Dorsolateral prefrontal cortex (tissue), 122 donors: ENCODE measurements at places on chromosomes 1 and 21. TPM values are rescaled to one million over a fixed set of nuclear protein-coding genes. Genes with fewer than 3 reads are reported as not detected.
A peak's percentile ranks its signal among the peaks of the same experiment; 100 is the strongest.

GRCh38 chr1:238499021-238499420, 608.3 kb upstream of the ZP4 start:
- DNase-seq = no peak

DNA sequence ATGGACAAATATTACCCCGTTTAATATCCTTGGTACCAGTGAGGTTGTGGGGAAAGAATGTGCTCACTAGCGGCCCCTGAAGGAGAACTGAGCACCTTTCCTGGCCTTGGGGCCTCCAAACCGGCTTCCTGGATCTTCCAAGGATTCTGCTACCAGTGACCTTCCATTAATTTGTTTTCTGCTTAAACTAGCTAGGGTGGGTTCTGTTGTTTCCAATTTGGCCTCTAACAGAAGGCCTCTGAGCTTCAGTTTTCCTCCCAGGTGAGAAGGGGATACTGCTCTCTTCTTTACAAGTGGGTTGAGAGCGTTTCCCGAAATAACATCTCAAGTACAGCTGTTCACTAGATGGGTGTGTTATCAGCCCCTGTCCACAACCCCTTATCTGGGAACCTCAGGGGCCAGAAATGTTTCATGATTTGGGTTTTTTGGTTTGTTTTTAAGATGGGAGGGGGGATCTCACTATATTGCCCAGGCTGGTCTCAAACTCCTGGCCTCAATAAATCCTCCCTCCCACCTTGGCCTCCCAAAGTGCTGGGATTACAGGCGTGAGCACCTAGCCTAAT, 16.9 kb upstream of the IFNGR2 start:
- no peak for DNase-seq

DNA sequence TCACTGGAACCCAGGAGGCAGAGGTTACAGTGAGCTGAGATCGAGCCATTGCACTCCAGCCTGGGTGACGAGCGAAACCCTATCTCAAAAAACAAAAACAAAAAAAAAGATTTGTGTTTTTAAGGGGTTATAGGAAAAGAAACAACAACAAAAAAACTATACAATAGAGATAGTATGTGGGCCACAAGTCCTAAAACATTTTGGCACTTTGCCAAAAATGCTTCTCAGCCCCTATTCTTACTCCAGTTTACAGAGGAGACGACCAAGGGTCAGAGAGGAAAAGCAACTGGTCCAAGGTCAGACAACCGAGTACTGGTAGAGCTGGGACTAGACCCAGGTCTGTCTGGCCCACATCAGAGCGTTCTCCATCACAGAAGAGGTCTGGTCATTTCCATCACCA, 3.0 kb downstream of the FBXO44 start:
- DNase-seq = no peak

DNA sequence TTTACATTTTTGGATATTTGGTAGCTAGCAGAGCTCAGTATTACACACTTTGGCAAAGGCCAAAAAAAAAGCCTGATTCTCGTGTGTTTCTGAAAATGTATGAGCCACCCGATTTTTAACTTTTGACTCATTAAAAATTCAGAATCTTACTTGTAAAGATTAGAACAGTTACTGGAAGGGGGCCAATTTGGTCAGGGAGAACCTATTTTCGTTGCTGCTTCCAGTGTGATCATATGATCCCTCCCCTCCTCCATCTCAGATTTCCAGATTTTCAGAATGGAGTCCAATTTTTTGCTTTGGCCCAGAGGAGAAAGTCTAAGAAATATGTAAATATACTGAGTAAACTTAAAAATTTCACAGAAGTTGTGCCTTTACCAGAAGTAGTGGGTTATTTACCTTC, 3.2 kb upstream of the OR2AK2 start:
- DNase-seq = no peak

DNA sequence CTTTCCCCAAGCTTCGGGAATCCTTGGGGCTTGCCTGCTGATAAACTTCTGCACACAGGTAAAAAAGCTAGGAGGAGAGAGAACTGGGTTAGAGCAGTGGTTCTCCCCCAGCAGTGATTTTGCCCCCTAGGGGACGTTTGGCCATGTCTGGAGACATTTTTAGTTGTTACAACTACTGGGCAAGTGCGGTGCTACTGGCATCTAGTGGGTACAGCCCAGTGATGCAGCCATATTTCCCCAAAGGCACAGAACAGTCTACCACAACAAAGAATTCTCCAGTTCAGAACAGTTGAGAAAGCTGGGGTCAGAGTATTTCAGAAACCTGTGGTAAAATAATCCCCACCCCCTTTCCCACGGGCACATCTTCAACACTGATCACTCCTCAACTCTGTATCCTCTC, 41.3 kb downstream of the LRRC71 start:
- no peak for DNase-seq

DNA sequence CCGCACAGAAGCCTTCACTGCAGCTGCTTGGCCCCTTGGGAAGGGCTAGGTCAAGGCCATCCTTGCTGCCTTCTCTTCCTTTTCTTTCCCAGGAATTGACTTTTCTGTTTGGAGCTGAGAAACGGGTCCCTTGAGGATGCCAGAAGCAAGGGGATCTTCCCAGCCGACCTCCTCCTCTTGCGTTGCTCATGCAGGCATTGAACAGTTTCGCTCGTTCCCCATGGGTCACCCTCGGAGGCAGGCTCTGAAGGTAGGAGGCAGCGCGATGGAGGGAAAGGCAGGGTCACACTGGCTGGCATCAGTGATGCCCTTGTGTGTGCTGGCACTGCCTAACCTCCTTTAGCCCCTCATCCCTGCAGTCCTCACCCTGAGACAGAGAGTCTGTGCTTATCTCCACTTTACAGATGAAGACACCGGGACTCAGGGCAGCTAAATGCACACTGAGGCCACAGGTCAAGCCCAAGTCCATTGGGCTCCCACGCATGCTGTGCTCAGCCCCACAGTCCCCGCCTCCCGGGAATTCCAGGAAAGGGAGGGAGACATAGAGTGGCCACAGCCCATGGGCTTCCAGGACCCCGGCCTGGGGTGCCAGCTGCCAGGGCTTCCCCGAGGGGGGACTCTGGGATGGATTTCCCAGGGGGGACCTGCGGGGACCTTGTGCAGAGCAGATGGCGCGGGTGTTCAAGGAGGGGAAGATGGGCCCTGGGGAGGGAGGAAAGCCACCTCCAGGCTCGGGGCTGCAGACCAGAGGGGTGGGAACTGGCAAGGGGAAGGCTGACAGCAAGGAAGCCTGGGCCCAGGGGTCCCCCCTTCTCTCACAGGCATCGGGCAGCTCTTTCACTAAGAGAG, 90.2 kb downstream of the SPSB1 start:
- DNase-seq = no peak

- no peak for DNase-seq
These were observed 443.6 kb downstream of the PLPP3 start for GRCh38 chr1:56135864-56136147.

- no peak for DNase-seq
These were observed 3.1 kb upstream of the HUNK start for GRCh38 chr21:31869750-31870149.

GRCh38 chr1:5611431-5611830, 380.8 kb downstream of the NPHP4 start:
- DNase-seq = no peak

DNA sequence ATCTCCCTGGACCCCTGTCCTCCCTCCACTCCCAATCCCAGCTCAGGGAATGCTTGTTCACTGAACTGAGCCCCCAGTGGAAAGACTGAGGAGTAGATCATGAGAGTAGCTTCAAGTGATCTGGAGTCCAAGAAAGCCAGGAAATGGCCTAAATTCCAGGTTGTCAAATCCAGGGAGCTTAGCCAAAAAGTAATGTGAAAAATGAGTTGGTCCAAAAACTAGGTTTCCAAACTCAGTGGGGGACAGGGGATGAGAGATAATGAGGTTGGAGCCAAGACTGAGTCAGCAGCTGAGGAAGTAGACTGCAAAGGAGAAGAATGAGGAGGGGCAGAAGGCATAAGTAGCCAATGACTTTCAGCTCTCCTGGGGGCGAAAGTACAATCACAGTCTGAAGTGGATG, 284.1 kb upstream of the BEND5 start:
- DNase-seq = no peak

DNA sequence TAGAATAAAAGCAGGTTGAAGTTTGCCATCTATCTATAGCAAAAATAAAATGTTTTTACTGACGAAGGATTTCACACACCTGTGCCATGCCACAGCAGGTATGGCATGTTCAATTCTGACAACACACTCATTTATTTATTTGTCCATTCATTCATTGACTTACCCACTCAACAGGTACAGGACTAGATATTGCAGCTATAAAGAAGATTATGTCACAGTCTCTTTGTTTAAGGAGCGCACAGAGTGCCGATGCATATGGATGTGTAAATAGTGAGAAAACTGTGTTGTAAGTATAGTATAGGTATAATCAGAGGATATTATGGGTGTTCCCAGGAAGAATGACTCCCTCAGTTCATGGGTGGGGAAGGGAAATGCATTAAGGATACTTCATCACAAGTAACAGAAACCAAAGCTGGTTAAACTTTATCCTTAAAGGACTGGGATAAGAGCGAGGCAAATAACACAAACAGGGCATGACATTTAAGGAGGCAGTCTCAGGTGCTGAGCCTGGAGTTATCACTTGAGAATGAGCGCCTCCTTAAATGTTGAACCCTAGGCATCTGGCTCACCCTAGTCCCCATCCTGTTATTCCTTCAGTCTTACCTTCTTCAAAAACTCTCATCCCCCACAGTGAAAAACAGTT, 7.9 kb upstream of the ZRANB2 start:
- DNase-seq = no peak

DNA sequence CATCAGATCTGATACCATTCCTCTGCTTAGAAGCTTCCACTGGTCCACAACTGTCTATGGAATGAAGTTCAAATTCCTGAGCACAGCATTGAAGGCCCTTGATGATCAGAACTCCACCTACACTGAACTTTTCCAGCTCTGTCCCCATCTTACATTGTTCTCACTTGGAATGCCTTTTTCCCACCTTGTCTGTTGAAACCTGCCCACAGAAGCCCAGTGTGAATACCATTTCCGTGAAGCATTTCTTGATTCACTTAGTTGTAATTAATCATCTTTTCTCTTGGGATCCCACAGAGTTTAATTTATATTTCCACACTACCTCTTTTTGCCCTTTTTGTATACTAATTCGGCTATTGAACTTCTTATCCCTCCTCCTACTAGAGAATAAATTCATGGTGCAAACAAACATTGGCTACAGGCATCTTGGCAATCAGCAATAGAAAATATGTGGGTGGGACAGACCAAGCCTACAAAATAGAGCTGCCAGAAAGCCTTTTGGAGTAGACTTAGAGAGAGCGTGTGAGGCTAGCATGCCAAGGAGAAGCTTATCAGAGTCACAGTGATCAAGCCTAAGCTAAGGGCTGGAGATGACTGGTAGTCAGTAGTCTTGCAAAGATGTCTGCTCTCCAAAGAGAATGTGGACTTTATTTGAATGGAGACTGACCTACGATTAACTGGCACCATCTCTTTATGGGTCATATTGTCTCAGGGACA, 26.1 kb downstream of the NHLH2 start:
- DNase-seq = no peak

GRCh38 chr1:3013371-3014049, 7.8 kb upstream of the ACTRT2 start:
- DNase-seq = peak; percentile 40

- no peak for DNase-seq
These were observed 394.8 kb downstream of the MATN1 start for GRCh38 chr1:30328401-30329262.

DNA sequence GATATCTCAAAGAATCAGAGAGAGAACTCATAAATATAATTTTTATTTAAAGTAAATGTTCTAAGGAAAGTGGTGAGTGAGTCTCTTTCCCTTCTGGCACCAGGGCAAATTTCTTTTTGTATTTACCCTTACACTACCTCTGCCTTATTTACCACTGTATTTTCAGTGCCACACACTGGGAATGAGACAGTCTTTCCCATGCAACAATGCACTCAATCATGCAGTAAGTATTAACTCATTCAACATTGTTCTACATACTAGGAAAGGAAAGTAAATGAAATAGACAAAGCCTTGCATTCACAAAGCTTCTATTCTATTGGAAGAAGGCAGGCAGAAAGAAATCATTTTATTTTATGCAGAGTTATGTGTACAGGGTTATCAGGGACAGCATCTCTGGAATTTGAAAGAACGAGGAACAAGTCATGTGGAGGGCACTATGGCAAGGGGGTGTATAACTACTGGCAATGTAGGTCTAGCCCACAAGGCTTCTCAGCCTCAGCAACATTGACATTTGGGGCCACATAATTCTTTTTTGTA, 129.8 kb upstream of the PRDX6 start:
- no peak for DNase-seq

GRCh38 chr1:182602935-182603645, 1.1 kb downstream of the RGS16 start:
- no peak for DNase-seq

- DNase-seq = no peak
These were observed 9.7 kb downstream of the SMYD3 start for GRCh38 chr1:246497331-246497915.

GRCh38 chr1:236107121-236107907, 35.0 kb upstream of the GPR137B start:
- no peak for DNase-seq

GRCh38 chr1:223035724-223036478, 107.1 kb downstream of the TLR5 start:
- DNase-seq = no peak

DNA sequence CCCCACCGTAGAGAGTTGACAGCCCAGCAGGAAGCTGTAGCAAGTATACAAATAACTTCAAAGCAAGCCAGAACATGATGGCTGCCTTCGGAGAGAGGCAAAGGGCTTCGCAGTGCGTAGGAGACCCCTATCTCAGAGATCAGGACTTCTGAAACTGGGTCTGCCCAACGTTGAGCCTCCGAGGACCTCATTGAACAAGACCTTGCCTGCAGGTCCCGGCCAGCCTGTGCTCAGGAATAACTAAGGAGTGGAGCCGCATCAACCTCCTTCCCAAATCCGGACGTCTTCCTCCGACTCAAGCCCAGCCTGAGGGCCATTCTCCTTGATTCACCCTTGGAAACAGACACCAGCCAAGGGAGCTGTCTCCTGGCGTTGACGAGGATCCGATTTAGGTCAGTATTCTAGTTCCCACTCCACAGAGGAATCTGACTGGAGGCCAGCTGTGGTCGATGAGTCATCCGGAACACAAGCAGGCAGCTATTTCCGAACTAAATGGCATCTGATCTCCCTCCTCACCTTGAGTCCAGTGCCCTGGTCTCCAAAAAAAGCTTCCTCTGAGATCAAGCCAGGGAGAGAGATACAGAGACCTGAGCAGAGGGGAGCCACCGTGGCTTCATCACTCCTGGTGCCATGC, 166.5 kb upstream of the COA6 start:
- DNase-seq = peak; percentile 55

The RAB42 gene
- 0.97 TPM for total RNA-seq

The SMCP gene
- total RNA-seq = not detected

The GUCA2A gene
- total RNA-seq = not detected

The PROX1 gene
- total RNA-seq = 28.9 TPM

The TMPRSS15 gene
- total RNA-seq = not detected

The FOXD2 gene
- total RNA-seq = not detected

The PHGDH gene
- 114 TPM for total RNA-seq
